Natural killer cell treated with Interleukin-12 subunit alpha and Interleukin-12 subunit beta and Interleukin-15 and Interleukin-18, amount 100 ng/mL, for 72 hours (primary cell): ENCODE measurements at places on chromosomes 4 and X.
A peak's percentile ranks its signal among the peaks of the same experiment; 100 is the strongest.

DNA sequence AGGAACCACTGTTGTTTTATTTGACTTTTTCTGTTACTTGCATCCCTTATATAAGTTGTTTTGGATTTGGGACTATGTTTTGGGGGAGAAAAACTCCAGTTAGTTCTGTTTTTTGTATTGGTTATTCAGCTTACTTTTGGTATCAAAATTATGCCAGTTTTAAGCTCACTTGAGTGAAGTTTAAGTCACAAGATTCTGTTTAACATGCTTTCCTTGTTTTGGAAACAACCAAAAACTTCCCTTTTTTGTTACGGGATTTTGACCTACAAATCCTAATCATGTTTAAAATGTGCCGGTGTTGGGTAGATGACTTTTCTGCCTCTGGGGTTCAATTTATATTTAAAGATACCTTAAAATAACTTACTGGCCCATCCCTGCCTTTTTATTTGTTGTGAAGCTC, 36.0 kb downstream of the CCNI start:
- no peak for DNase-seq

GRCh38 chr4:102579794-102580462, 78.8 kb downstream of the NFKB1 start:
- DNase-seq: no peak

GRCh38 chr4:336099-336892, 1.3 kb upstream of the ZNF141 start:
- no peak for DNase-seq

- no peak for DNase-seq
Observed at GRCh38 chr4:98482847-98483806, 175.3 kb downstream of the TSPAN5 start.

GRCh38 chr4:55967376-55967775, 18.6 kb downstream of the CEP135 start:
- no peak for DNase-seq

GRCh38 chr4:124980276-124980752, 267.8 kb upstream of the ANKRD50 start:
- no peak for DNase-seq

DNA sequence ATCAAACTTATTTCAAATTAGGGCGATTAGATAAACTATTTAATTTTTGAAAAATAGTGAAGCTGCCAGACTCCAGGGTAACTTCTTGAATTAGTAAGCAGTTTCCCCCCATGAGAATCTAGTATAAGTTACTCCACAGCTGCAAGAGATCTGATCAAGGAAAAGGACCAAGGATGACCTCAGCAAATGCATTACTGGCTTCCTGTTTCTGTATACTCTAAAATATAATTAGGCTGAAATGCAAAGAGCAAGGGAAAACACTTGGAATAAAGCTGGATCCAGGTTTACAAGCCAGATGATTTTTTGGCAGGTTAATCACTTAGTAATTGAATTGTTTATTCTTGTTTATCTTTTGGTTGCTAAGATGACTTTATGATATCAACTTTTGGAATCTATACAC, 13.4 kb upstream of the P2RY10 start:
- no peak for DNase-seq

GRCh38 chr4:37685823-37686372, 278 bp downstream of the RELL1 start:
- DNase-seq: peak; percentile 69

GRCh38 chr4:8676676-8677075, 84.1 kb downstream of the CPZ start:
- DNase-seq: no peak

DNA sequence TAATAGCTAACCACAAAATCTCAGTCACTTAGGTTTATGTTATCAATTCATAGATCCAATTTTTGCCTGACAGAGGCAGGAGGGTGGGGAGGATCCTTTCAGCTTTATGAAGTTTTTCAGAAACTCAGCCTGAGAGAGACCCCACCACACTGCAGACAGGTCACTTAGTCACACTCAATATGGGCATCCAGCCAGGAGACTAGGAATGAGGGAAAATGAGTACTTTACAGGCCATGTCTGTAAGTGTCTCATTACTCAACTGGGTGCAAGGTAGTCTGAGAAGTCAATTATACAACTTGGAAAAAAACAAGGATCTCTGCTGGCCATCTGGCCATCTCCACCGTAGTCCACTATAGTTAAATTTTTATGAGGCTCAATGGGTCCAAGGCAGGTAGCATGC, 365.9 kb downstream of the INPP4B start:
- DNase-seq: no peak

DNA sequence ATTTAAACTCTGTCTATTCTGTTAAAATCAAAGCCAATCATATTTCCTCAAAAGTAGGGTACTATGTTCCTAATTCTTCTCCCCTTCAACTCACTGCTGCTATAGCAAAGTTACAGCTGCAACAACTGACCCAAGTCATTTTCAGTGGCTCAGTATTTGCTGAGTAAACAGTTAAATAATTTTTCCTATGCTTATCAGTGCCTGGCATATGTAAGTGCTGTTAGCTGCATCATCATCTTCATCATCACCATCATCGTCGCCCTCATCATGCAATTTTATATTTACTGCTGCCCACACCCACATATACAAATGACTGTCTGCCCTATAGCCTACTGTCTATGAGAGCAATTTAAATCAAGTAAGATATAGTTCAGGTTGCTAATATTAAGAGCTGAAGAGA, 21.9 kb downstream of the COQ2 start:
- DNase-seq: no peak

- DNase-seq: no peak
Observed at GRCh38 chr4:147714575-147715401, 17.1 kb upstream of the ARHGAP10 start.

DNA sequence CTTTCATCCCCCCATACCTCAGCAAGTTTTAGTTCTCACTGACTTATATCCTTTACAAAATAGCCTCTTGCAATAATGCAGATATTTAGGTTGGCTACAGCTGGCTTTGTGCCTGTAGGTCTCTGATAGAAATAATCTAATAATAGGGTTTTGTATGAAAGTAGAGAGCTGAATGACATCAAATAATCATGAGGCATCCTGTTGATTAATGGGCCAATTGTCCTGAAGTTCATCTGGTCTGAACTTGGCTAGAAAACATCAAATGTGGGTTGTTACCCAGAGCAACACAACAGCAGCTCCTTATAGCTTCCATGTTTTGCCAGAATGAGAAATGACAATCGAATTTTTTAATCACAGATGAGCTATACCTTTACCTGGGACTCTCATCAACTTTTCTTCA, 19.2 kb upstream of the LHFPL1 start:
- no peak for DNase-seq

GRCh38 chrX:100994352-100995281, 25.1 kb downstream of the ARL13A start:
- no peak for DNase-seq

- no peak for DNase-seq
Observed at GRCh38 chrX:7272346-7272745, 124.4 kb upstream of the PUDP start.

DNA sequence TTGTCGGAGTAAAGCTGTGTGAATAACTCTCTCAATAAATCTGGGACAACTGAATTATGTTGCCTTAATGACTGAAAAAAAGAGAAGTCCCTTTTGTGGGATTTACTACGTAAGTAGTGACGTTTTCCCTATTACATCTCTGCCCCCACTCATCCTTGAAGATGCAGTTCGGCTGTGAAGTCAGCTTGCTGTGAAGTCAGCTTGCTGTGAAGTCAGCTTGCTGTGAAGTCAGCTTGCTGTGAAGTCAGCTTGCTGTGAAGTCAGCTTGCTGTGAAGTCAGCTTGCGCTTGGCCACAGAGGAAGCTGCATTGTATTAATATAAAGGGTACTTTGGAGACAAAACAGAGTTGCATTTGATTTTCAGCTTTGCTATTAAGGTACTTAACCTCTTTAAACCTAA, 8.0 kb upstream of the VAMP7 start:
- no peak for DNase-seq

- DNase-seq: no peak
Observed at GRCh38 chrX:2928191-2928582, 952 bp downstream of the ARSD start.

GRCh38 chr4:139266583-139267257, 13.3 kb downstream of the MGARP start:
- peak; percentile 91 for DNase-seq

- DNase-seq: no peak
Observed at GRCh38 chr4:109820563-109820962, 5.0 kb downstream of the GAR1 start.

DNA sequence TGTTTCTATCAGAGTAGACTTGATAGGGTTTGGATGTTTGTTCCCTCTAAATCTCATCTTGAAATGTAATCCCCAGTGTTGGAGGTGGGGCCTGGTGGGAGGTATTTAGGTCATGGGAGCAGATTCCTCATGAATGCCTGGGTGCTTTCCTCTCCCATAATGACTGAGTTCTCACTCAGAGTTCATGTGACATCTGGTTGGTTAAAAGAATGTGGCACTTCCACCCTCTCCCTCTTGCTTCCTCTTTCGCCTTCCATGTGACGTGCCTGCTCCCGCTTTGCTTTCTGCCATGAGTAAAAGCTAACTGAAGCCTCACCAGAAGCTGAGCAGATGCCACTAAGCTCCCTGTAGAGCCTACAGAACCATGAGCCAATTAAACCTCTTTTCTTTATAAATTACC, 47.3 kb upstream of the SRPX start:
- no peak for DNase-seq

GRCh38 chr4:135732448-135732847, 1530.9 kb upstream of the PABPC4L start:
- DNase-seq: no peak

DNA sequence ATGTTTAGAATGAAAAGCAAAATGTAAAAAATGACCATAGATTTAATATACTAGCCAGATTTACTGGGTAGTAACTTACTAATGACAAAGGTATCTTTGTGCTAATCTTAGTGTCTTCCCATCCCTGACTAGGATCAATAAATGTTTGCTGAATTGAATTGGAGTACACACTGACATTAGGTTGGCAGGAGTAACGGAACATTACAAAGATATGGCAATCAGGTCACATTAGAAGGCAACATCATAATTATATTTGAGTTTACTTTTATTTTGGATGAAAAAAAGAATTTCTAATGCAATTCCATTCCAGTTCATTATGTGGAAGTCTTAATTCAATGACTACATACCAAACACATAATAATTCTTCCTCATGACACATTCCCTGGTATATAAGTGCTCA, 77.8 kb downstream of the MID1 start:
- no peak for DNase-seq

DNA sequence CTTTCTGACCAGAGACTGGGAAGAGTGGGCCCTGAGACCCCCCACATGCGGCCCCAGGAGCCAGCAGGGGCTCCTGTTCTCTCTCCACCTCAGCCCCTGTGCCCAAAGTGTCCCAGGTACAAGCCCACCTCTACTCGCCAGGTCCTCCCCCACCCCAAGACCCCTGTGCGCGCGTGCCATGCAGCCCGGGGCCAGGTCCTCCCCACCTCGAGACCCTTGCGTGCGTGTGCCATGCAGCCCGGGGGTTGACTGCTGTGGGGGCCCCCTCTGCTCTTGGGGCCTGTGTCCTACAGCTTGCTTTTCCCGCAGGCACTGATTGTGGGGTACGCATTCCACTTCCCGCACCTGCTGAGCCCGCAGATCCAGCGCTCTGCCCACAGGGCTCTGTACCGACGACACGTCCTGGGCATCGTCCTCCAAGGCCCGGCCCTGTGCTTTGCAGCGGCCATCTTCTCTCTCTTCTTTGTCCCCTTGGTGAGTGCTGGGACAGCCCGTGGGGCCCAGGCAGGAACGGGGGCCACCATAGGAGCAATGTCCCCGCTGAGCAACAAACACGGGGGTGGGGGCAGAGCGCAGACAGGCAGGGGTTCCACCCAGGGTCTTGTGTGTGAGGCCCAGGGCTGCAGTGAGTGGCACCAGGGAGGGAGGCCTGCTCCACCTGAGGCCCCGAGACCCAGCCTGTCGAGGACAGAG, 20.3 kb downstream of the DGKQ start:
- DNase-seq: peak; percentile 59

DNA sequence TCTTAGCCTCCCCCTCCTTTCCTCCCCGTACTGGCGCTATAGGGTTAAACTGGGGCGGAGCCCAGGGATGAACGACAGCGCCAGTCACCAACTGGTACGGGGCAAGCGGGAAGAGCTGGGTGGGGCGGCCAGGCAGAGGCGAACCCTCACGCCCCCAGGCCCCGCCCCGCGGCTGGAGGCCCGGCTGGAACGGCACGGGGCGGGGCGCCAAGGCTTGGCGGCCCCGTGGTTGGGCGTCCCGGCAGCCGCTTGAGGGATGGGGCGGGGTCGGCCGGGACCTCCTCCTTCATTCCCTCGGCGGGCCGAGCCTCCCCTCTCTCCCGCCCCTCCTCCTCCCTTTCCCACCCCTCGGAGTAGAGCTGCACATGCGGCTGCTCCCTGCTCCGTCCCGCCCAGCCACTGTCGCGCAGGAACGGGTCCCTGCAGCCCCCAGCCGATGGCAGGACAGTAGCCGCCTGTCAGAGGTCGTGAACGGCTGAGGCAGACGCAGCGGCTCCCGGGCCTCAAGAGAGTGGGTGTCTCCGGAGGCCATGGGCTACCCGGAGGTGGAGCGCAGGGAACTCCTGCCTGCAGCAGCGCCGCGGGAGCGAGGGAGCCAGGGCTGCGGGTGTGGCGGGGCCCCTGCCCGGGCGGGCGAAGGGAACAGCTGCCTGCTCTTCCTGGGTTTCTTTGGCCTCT, at the start of gene EDA:
TSS of gene EDA (plus strand) at position 335 of the 678 bp plus-strand sequence.
- no peak for DNase-seq

DNA sequence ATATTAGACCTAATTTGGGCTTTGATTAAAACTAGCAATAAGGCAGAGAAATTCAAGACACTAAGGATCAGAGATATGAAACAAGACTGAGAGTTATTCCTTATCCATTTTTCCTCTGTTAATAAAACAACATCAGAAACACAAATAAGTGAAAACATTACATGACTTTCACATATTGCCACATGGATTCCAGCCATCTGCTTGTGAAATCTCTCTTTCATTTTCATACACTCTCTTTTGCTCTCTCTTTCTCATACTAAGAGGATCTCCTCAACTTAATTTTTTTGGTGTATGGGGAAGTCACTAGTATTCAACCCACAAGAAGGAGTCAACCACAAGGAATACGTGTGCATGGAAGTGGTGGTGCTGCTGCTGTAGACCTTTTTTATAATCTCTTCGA, 183.0 kb downstream of the LDB2 start:
- no peak for DNase-seq

GRCh38 chr4:158090323-158090722, 82.5 kb downstream of the GASK1B start:
- DNase-seq: no peak

DNA sequence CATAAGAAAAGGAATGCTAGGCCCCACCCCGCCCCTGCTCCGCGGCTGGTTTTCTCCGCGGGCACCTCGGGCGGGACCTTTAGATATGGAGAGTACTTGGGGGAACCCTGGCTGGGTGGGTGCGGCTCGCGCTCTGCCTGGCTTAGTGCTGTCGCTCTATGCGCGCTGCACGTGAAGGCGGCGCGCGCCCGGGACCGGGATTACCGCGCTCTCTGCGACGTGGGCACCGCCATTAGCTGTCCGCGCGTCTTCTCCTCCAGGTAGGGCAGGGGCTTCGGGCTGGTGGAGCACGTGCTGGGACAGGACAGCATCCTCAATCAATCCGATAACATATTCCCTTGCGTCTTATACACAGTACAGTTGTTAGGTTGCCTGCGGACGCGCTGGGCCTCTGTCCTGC, 56.0 kb downstream of the MAGEB10 start:
- DNase-seq: no peak

GRCh38 chrX:110338935-110339334, 19.7 kb upstream of the RTL9 start:
- DNase-seq: no peak
